ENCODE measurements at places on chromosomes 13 and 19.

- no peak for DNase-seq
Observed at GRCh38 chr13:95343944-95344343, 42.7 kb upstream of the ABCC4 start.

DNA sequence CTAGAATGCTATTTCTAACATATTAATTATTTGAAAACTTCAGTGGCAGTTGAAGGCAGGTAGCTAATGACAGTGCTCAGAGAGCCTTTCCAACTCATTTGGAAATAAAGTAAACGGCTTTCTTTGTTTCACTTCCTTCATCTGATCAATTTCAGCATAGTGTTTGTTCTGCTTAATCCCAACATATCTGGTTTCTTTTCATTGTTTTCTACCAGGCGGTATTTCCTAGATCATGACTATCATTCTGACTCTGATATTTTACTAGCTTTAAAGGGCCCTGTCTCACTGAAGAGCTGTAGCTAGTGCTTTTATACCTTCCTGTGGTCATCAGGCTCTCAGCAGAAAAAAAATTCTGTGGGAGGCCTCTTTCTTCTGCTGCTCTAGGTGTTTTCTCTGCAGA lies 178.6 kb downstream of the RBM26 start:
- no peak for DNase-seq

DNA sequence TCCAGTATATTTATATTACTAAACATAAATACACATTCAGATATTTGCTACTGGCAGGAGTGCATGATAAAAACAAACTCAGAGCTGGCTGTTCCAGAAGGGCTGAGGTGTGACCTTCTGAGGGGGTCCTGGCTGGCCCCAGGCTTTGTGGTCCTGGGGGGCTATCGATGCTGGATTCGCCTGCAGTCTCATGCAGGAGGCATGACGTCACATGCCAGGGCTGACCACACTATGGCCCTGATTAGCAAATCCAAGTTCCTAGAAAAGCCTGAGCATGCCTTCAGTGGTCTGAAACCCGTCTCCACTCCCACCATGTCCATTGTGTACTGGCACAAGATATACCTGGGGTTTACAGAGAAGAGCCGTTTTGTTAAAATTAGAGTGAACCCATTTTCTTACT lies 97.9 kb downstream of the KL start:
- no peak for DNase-seq

GRCh38 chr19:14337510-14337909 lies 43.7 kb upstream of the ADGRE5 start:
- DNase-seq = no peak

GRCh38 chr19:5873617-5874199 lies 3.4 kb upstream of the FUT5 start:
- no peak for DNase-seq

GRCh38 chr13:53336441-53337160 lies 308.0 kb downstream of the OLFM4 start:
- no peak for DNase-seq

GRCh38 chr19:13959962-13960862 lies 7.9 kb downstream of the DCAF15 start:
- no peak for DNase-seq

GRCh38 chr13:112447306-112447705 lies 71.2 kb downstream of the SPACA7 start:
- DNase-seq = no peak

- no peak for DNase-seq
Observed at GRCh38 chr13:68304286-68304893, 1074.3 kb upstream of the PCDH9 start.

DNA sequence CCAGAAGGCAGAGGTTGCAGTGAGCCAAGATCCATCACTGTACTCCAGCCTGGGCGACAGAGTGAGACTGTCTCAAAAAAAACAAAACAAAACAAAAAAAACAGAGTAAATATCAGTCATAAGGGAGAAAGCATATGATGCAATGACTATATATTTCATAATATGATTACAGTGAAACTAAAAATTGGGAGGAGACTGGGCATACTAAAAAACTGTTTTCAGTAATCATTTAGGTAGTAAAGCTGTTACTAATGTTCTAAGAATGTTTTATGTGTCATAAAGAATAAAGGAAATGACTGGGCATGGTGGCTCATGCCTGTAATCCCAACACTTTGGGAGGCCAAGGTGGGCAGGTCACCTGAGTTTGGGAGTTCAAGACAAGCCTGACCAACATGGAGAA lies 15.9 kb downstream of the ZNF573 start:
- DNase-seq = no peak

DNA sequence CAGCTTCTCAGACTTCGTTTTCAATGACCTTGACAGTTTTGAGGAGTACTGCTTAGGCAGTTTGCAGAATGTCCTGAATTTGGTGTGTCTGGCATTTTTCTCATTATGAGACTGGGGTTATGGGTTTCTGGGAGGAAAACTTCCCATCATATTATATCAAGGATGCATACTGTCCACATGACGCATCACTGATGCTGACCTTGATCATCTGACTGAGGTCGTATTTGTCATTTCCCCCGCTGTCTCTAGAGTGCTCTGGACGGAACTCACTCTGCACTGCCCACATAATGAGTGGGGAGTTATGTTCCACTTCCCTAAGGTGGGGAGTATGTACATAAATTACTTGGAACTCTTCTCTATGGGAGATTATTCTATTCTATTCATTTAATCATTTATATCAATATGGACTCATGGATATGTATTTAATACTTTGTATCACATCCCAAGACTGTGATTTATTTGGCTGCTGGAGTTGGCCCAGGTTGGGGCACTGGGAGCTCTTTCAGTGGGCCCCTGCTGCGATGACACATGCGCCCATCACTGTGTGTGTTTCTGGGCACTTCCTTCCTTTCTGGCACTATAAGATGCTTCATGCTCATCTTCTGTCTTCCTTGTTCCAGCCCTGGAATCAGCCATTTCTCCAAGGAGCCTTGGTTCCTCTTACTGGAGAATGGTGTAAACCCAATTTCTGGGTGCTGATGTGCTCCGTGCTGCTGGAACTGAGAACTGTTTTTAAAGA lies 138.6 kb downstream of the MIPEP start:
- no peak for DNase-seq

GRCh38 chr13:28173793-28174192 lies 35.4 kb downstream of the PAN3 start:
- no peak for DNase-seq

DNA sequence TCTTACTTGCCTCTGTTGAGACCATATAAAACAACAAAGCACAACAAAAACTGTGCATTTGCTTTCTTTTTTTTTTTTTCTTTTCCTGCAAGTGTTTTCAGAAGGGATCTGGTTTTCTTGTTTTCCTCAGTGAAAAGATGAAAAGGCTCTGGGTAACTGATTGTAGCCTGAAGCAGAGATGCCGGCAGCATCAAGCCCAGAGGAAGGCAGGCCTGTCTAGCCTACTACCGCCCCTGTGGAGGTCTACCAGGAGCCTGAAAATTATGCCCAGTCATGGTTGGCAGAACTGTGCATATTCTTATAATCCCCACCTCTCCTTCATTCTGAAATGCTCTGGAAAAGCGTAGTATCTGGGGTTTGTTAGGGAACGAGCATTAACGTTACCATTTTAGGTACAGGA lies 32.6 kb upstream of the MEDAG start:
- DNase-seq = no peak

GRCh38 chr13:108460043-108460442 lies 169.4 kb upstream of the MYO16 start:
- DNase-seq = no peak

DNA sequence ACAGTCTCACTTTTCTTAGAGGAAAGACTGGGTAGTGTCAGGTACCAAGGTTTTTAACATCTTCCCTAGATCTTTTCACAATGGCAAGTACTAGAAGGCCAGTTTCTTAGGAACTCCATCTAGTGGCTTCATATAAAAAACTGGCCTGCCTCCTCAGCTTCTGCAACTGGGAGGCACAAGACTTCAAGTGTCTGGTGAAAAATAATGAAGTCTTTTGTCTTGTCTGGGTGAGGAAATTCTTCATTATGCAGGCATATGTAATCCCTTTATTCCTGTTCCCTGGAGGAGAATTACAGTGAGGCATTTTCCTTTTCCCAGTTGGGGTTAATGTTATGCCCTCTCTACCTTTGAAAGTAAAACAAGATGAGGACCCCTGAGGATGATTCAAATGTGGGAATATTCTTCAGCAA lies 300.5 kb downstream of the NALCN start:
- DNase-seq = no peak

GRCh38 chr13:112859817-112860190 lies 109.2 kb upstream of the MCF2L start:
- no peak for DNase-seq

DNA sequence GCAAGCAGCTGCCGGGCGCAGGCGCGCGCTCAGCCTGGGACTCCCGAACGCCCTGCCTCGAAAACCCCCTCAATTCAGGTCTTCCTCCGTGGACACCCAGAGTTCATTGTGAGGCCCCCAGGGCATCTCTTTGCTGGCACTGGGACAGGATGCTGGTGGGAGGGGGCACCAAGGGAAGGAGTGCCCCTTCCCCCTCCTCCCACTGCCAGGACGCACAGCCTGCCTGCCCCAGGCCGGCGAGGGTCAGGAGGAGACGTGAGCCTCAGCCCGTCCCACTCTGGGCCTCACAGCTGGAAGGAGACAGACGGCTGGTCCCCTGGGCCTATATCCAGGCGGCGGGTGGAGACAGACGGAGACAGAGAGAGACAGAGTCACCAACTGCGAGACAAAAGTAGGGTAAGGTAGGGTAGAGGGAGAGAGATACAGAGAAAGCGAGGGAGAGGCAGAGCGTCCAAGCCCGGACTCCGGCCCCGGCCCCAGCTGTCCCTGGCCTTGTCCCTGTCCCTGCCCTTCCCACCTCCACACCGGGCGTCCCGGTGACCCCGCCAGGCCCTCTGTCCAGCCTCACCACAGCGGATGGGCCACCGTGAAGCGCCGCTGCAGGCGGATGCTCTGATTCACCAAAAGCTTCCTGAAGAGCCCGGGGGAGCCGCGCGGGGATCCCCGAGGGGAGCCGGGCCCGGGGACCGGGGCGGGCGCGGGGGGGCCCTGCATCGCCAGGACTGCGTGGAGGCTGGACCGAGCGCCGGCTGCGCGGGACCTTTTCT lies at the start of gene PDE4C:
TSS of gene PDE4C (minus strand) at position 737 of the 767 bp plus-strand sequence. CDS start at position 714, 23 bp downstream.
- DNase-seq = no peak

GRCh38 chr13:99506634-99507033 lies 5.4 kb downstream of the TM9SF2 start:
- no peak for DNase-seq

DNA sequence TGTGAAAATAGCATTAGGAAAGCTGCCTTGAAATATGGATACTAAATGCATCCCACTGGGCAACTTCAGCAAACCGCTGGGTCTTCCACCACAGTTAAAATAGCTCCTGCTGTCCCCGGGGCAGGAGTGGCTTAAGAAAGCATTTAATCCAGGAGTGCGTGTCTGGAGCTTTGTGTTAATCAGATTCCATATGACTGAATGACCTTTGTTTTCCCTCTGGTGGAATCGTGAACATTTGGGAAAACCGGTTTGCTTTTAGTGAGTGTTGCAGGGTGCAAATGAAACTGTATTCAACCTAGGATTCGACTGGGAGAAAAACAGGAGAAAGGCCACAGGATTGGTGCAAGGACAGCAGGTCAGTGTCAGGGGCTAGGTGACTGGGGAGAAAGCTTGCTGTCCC lies 237.6 kb upstream of the MAB21L1 start:
- no peak for DNase-seq

GRCh38 chr19:28963486-28964250 lies 249.3 kb downstream of the UQCRFS1 start:
- DNase-seq = no peak

DNA sequence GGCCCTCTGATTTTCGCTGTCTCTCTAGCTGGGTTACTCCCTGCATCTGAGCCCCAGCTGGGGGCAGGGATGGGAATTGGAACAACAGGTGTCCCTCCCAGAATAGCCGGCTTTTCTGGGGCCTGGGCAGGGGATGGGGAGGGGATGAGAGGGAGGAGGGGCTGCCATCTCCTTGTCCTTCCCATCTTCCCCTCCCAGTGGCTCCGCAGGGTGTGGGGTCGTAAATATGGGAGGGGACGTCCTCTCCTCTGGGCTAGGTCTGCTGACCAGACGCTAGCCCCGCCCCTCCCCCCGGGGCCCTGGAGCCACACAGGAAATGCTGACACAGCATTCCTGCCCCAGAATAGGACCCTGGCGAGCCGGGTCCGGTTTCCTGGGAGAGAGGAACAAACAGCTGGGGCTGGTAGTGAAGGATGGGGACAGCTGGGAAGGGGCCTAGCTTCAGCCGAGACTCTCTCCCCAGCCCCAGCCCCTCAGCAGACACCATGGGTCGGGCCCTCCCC lies 1.1 kb downstream of the RYR1 start:
- DNase-seq = no peak

- DNase-seq = no peak
Observed at GRCh38 chr19:17311455-17312188, 2.3 kb downstream of the DDA1 start.

- no peak for DNase-seq
Observed at GRCh38 chr19:36103842-36104552, 6.9 kb upstream of the OVOL3 start.

GRCh38 chr19:8023371-8023770 lies 17.9 kb upstream of the ELAVL1 start:
- DNase-seq = no peak

DNA sequence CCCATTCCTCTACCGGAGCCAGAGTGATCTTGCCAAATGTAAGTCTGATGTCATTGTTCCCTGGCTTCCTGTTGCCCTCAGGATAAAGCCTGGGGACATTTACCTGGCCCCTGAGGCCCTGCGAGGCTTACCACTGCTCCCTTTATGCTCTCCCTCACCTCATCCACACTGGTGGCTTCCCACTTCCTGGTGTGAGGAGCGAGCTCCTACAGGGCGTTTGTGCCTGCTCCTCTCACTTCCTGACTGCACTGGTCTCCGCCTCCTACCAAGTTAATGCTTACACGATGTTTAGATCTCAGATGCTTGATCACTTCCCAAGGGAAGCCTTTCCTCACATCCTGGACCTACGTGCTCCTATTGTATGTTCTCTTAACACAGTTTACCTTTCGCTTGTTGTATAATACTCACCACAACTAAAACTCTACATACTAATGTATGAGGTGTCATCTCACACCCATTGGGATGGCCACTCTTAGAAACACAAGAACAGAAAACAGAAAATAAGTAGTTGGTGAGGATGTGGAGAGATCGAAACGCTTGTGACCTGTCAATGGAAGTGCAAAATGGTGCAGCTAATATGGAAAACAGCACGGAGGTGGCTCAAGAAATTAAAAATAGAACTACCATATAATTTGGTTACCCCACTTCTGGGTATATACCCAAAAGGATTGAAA lies 177.6 kb downstream of the SHISA2 start:
- DNase-seq = no peak

- no peak for DNase-seq
Observed at GRCh38 chr19:6055013-6055795, 55.1 kb downstream of the RFX2 start.

- DNase-seq = no peak
Observed at GRCh38 chr13:87851410-87851809, 180.2 kb downstream of the SLITRK5 start.

DNA sequence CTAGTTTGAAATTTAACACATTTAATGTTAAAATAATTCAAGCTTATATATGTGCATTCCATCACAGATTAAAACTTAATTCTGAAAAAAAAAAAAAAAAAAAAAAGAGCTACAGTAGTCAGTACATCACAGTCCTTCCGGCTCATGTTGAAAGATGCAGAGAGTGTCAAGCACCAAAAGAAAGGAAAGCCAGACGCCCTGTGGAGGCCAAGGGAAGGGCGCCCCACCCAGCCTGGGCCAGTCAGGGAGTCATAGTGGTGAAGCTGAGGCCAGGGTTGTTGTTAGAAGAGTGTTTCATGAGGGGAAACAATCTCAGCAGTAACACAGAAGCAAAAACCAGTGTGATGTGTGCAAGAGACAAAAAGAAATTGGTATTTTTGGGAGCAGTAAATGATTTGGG lies 375.3 kb downstream of the MTUS2 start:
- DNase-seq = no peak

All from stimulated activated CD8-positive, alpha-beta memory T cell treated with anti-CD3 and anti-CD28 coated beads, Interleukin-12 subunit alpha, Interleukin-12 subunit beta, amount 100 ng/mL, for 1 hour (primary cell).